Activated T-helper 17 cell treated with anti-CD3 and anti-CD28 coated beads, Interleukin-2, amount 50 U/mL, for 72 hours (primary cell): ENCODE measurements at places on chromosomes 4 and X. TPM values are rescaled to one million over a fixed set of nuclear protein-coding genes. Genes with fewer than 3 reads are reported as not detected.

- ATAC-seq = no peak
Measured at GRCh38 chrX:6852869-6853268, 294.6 kb upstream of the STS start.

Gene TLR6
- 2.7 TPM for total RNA-seq

DNA sequence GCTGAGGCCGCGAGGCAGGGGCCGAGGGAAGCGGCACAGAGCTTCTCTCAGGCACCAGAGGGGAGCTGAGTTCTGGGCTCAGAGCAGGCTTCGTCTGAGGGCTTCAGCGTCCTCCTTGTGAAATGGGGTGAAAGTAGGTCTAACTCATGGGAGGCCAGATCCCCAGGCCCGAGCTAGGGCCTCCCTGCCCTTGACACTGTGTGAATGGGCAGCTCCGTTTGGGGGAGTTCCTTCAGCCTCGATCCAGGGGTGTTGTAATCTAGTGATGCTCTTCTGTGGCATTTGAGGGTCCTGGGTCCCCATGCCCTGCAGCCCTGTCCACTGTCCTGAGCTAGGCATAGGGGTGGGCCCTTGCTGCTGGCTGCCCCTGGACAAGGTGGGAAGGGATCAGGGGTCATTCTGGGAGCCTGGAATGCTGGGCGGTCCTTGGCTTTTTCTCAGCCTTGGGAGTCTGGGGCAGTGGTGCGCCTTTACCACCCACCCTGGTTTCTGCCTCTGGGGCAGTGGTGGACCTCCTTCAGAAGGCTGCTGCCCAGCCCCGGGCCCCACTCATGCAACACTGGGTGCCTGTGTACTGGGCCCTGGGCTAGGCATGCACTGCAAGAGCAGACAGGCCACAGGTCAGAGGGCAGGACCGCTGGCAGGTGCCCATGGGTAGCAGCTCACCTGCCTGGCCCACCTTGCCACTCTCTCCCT is 4.1 kb downstream of the SH3BP2 start:
- ATAC-seq = no peak

GRCh38 chr4:132266374-132266773 is 882.7 kb upstream of the PCDH10 start:
- ATAC-seq = no peak

Gene C4orf36
- total RNA-seq = not detected

GRCh38 chr4:145808848-145809512 is 129.0 kb downstream of the C4orf51 start:
- ATAC-seq = peak; percentile 22

Gene PITX2
- not detected for total RNA-seq

DNA sequence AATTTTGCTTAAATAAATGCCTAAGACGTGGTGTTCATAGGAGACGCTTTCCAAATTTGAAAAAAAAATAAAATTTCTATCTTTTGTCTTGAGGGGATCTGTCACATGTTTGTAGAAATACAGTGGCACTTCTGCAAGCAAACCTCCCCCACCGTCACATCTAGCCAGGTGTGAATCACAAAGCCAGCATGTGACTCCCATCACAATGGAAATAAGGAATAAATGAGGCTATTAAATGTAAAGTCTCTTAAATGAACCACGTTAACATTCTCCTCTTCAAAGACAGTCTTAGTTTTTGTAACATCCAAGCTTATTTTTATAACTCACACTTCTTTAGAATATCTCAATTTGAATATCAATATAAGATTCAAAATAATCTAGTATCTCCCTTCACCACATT is 63.0 kb upstream of the CCSER1 start:
- ATAC-seq = no peak

GRCh38 chr4:48340276-48340964 is 909 bp upstream of the SLAIN2 start:
- ATAC-seq = peak; percentile 38

Gene GAGE12J
- not detected for total RNA-seq

Gene PHKA1
- total RNA-seq = 4.2 TPM

- ATAC-seq = no peak
Measured at GRCh38 chr4:175394208-175394607, 417.9 kb downstream of the GPM6A start.

DNA sequence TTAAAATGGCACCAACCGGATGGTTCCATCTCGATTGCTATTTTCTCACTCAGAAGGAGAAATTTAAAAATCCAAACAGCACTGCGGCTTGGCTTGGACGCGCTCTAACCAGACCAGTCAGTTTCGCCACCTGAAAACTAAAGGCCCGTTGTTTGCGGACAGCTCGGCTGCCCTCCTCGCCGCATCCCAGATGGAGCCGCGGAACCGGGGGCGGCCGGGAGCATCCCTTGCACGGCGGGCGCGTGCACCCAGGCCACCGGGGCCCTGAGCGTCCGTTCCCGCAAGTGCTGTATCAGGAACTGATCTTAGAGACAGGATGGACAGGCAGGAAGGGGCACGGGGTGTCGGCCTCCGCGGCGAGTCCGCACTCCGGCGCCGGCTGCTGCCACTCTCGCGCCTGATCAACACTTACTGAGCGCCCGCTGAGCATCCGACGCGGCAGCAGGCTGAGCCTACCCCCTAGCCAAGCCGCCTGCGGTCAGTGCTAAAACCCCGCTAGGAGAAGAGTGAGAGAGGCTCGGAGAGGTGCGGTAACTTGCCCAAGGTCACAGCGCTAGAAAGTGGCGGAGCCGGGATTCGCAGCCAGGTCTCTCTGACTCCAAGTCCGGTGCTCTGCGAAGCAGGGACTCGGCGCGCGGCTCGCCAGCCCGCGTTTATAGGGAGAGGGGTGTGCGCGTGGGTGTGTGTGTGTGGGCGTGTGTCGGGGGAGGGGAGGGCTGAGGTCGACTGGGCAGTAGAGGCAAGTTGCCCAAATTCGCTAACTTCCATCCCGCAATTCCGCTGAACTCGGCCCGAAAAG is at the start of gene CITED1:
TSS of gene CITED1 (minus strand) at position 629 of the 799 bp plus-strand sequence. CDS start 3,045 bp downstream, outside the sequence.
- ATAC-seq = peak; percentile 32

Gene SERPINA7
- not detected for total RNA-seq

DNA sequence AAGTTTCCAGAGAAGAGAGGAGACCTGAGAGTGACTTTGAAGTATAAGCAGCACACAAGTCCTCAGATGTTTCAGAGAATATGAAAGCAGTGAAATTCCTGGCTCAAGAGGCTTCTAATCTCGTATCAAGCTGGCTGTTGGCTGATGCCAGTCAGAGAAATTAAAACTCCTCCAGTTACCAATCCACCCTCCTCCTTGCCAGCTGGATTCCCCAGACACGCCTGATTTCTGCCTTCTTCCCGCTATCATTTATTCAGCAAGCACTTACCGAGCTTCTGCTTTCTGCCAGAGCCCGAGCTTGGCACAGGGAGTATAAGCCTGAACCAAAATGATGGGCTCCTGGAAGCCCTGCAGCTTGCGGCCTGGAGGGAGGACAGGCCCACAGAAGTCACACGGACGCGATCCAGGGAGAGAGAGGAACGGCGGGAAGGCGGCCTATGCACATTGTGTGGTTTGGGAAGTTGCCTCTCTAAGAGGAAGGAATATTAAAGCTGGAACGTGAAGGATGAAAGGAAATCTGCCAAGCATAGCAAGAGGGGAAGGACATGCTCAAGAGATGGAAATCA is 102.4 kb upstream of the TBL1X start:
- no peak for ATAC-seq

GRCh38 chr4:155914782-155915181 is 11.3 kb downstream of the TDO2 start:
- ATAC-seq = no peak

- ATAC-seq = peak; percentile 50
Measured at GRCh38 chrX:40945361-40945713, 139.9 kb upstream of the USP9X start.

DNA sequence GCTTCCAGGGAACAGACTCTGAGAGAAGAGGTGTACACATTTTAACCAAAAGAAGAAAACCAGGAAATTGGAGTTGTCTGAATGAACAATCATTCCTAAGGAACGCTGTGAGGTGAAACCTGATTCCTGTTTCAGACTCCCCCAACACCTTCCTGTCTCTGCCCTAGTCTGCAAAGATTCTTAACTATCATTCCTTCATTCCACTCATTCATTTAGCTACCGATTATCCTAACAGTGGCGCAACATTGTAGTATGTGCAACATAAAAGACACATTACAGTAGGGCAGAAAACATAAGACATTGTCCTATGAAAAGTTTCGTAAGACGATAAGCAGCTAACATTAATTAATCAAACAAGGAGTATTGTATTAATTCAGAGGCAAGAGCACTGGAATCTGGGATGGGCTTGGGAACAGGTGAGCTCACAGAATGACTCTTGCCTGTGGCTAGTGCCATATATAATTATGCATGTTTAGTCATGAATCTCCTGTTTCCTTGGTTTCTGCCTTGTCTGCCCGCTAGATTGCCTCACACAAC is 23.8 kb upstream of the ADH7 start:
- no peak for ATAC-seq

DNA sequence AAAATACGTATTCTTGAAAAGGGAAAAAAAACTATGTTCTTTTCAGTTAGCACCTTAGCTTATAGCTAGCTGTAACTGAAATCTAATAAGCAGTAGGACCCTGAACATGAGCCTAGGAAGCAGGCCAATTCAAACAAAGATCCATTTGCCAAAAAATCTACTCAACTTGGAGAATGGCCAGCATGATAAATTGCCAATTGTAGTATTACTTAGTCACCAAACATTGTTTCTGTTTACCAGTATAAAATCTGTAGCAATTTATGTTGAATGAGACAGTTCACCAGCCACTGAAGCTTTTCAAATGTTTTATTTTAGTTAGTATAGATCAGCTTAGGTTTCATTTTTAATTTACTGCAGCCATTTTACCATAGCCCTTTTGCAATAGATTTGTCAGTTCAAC is 323.6 kb upstream of the DIPK2B start:
- ATAC-seq = no peak

DNA sequence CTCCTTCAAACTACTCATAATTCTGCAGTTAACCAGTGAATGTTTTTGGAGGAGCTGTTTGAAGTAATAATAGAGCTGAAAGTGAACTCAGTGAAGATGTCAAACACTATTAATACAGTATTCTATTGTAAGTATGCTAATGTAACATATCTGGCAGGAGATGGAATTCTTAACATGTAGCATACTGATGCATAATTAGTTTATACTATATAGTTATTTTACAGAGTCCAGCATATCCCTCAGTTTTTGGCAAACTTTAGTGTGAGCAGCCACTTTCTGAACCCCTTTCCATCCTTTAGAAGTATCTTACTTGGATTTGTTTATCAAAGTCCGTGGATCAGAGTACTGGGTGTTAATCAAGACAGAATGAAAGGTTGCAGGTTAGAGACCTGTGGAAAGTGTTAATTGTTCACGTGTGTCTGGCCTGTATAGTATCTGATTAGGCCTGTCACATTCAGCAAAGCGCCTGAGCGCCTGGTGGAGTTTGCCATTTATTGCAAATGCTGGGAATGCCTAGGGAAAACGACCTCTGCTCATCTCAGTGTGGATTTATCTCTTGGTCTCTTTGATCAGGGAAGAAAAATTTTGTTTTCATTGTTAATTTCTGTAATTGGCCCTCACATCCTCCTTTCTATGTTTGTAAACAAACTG is 251.7 kb upstream of the MAD2L1 start:
- no peak for ATAC-seq

GRCh38 chr4:150173432-150173861 is 95.2 kb downstream of the DCLK2 start:
- ATAC-seq = no peak

GRCh38 chrX:5979338-5979737 is 249.3 kb downstream of the NLGN4X start:
- no peak for ATAC-seq

Gene POU4F2
- total RNA-seq = not detected

GRCh38 chrX:123797543-123798447 is 62.1 kb upstream of the XIAP start:
- ATAC-seq = peak; percentile 62

GRCh38 chrX:110858565-110858964 is 62.9 kb upstream of the CHRDL1 start:
- ATAC-seq = no peak

- ATAC-seq = no peak
Measured at GRCh38 chr4:16516796-16517439, 290.6 kb upstream of the TAPT1 start.

GRCh38 chrX:105451401-105451800 is 230.9 kb upstream of the TEX13A start:
- no peak for ATAC-seq

- ATAC-seq = no peak
Measured at GRCh38 chrX:24204958-24205357, 55.4 kb downstream of the ZFX start.

Gene MAGEC1
- not detected for total RNA-seq

DNA sequence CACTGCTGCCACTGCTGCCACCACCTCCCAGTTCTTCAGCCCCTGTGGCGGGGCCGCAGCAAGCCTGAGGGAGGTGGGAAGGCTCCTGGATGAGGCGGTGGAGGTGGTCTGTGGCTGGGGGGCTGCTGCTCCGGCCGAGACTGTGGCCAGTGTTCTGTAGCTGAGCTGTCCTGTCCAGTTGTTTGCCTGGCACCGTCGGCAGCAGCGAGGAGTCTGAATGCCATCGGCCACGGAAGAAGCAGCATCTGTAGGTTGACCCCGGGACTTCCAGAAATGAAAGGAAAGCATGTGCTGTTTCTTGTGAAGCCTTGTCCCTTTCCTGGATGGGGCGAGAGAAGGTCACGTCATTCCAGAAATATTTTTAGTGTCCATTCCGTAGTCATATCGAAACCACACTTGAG is 3.3 kb downstream of the C4orf54 start:
- no peak for ATAC-seq

DNA sequence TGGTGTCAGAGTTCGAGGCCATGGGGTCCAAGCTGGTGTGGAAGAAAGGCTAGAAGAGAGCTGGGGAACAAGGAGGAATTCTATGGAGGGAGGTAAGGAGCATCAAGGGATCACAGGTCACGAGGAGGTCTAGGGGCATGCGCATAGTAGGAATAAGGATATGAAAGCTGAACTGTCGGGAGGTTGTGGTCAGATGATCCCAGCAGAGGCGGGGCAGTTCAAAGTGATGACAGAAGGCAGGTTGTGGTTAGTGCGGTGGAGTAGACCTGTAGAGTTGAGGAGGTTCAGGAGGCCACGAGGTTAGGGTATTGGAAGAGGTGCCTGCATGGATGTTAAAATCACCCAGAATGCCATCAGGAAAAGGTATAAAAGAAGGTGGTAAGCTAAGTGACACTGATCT is 156.3 kb downstream of the TMEM164 start:
- no peak for ATAC-seq

Gene GPAT3
- 5.6 TPM for total RNA-seq

DNA sequence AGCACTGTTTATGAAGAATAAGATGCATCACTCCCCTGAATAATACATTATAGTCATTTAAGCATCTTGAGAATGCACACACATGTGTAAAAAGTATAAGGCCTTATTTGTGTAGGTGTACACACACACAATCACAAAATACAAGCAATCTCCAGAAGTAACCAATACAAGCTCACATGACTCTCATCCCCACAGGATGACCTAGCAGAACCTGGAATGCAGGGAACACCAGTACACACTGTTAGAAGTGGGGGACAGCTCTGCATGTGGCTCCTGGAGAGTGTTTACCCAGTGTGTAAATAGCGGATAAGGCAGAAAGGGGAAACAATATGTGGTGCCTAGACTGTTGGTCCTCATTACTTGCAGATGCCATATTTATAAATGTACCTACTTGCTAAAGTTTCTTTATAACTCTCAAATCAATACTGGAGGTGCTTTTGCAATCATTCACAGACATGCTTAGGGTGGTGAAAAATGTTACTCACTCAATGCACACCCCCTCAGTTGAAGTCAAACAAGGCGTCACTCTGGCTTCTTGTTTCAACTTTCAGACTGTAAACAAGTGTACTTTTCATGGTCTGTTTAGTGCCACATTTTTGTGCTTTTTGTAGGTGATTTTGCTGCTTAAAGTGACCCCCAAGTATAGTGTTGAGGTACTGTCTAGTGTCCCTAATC is 73.1 kb downstream of the MAGEB17 start:
- ATAC-seq = peak; percentile 35

GRCh38 chr4:123557857-123558536 is 161.4 kb downstream of the SPRY1 start:
- ATAC-seq = no peak
